Activated CD4-positive, alpha-beta T cell treated with anti-CD3 and anti-CD28 coated beads, Interleukin-2, Interleukin-6, amounts not matched to agents 100 ng/mL and 50 ng/mL, durations not matched to agents 16 hours and 8 hours (primary cell): ENCODE measurements at places on chromosomes 12 and 14.

DNA sequence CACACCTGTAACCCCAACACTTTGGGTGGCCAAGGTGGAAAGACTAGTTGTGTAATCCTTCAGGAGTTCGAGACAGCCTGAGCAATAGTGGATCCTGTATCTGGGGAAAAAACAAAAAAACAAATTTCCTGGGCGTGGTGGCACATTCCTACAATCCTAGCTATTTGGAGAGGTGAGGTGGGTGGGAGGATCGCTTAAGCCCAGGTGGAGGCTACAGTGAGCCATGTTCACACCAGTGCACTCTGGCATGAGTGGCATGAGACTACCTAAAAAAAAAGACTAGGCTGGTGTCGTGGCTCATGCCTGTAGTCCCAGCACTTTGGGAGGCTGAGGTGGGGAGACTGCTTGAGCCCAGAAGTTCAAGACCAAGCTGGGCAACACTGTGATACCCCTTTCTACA is 17.2 kb downstream of the PTGES3 start:
- no peak for DNase-seq

- DNase-seq = peak; percentile 44
Observed at GRCh38 chr14:91067186-91067585, 6.7 kb upstream of the RPS6KA5 start.

- no peak for DNase-seq
Observed at GRCh38 chr14:59215322-59215721, 26.9 kb downstream of the DAAM1 start.

DNA sequence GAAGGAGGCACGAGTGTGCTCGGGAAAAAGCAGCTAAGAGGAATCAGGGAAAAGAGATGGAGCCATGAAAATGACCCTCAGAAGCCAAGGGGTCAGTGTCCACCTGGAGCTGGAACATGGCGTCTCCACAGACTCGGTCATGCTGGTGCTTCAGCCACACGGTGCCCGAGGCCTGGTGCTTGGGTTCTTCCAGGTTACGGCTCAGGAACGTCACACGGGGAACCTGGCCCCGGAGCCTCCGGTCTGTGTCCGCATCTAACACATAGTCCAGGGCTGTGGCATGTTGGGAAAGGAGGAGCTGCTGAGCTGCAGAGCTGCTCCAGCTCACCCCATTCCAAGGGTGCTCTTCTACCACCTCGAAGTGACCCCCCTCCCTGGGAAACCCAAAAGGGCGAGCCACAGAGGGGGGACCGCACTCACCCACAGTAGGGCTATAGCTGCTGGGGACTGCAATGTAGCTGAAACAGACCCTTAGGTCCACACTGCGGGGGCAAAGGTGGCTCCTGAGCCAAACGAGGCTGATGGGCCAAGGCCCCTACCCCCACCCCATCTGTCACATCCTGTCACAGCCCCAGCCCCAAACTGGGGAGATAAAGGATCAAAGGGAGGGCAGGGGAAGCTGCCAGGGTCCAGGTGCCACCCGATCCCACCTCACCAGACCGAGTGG is 10.8 kb downstream of the ITGA7 start:
- DNase-seq = no peak

DNA sequence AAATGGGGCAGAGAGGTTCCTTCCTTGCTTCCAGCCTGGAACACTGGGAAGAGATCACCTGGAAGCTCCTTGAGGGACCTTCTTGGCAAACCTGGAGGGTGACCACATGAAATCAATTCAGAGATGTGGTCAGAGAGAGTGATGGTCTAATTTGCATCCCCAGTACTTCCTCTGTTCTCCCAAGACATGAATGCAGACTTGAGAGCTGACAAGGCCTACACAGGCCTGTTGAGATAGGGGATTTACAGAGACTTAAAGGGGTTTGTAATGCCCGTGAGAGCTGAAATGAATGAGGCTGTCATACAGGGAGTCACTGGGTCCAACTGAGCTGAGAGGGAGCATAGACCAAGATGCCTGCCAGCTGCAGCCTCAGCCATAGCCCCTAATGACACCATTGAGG is 45.1 kb downstream of the TMX1 start:
- no peak for DNase-seq

DNA sequence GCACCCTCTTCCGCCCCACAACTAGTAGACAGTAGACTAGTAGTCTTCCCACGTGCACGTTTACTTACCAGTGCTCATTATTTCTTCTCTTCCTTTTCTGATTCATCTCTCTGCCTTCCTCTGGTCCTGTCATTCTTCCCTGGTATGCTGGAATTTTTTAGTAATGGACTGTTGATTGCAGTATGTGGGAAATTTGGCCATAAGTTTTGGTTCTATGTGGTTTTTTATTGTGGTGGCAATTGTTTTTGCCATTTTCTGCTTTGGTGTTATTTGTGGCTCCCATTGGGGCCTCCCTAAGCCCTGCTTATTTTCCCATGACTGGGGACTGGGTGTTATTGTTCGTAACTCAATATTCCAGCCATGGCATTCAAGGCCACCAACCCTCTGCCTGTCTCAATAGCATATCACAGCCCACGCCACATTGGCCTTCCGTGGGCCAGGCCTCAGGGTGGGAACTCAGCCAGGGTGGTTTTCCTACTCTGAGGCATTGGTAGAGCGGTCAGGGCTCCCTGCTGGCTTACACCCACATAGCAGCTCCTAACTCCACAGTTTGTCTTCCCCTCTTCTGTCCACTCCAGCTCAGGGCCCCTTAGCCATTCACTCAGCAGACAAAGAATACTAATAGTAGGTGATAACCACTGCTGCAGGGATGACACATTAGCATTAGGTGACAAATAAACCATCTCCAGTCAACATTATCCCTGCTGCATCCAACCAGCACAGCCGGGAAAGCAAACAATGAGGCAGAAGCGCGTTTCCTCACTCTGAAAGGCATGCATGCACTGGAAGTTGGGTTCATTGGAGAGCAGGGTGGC is 321.5 kb downstream of the CACNA1C start:
- no peak for DNase-seq

GRCh38 chr12:101878243-101878821 is 952 bp downstream of the DRAM1 start:
- no peak for DNase-seq

- DNase-seq = no peak
Observed at GRCh38 chr14:90697132-90697531, 119.1 kb downstream of the TTC7B start.

- no peak for DNase-seq
Observed at GRCh38 chr12:5438671-5439200, 6.8 kb downstream of the NTF3 start.

DNA sequence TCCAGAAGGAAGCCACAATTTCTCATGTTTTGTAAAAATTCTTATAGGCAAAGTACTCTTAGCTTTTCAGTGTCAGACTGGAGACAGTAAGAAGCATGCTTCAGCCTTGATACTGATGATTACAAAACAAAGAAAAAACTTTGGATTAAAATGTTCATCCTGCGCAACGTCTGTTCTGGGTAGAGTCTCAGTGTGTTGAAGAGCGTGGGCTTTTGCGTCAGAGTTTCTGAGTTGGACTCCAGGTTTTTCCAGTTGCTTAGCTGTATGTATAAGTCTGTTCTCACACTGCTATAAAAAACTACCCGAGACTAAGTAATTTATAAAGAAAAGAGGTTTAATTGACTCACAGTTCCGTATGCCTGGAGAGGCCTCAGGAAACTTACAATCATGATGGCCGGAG is 508.1 kb downstream of the DIO2 start:
- DNase-seq = no peak

DNA sequence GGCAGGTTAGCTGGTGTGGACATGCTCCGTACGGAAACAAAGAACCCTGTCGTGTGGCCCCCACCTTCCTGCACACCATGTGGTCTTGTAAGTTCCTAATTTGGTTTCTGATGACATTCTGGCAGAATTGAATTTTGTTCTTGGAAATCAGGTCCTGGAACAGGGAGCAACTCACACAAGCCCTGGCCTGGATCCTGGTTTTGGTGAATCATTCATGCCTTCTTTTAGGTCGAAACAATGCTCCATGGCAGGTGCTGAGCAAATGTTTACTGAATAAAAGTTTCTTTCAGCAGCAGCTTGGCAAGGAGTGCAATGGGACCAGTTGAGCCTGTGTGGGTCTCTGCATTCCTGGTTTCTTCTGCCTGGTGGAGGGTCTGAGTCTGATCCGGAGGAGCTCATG is 978.4 kb downstream of the BCL11B start:
- DNase-seq = no peak
